Caco-2 (cell line): ENCODE measurements at places on chromosomes 7 and 10.

- H3K4me3 ChIP-seq: no peak overlapping the region
- no peaks in the 10 kb centered on the region for H3K36me3 ChIP-seq
Measured at GRCh38 chr7:19575909-19576557, 132.8 kb downstream of the POLR1F start.

DNA sequence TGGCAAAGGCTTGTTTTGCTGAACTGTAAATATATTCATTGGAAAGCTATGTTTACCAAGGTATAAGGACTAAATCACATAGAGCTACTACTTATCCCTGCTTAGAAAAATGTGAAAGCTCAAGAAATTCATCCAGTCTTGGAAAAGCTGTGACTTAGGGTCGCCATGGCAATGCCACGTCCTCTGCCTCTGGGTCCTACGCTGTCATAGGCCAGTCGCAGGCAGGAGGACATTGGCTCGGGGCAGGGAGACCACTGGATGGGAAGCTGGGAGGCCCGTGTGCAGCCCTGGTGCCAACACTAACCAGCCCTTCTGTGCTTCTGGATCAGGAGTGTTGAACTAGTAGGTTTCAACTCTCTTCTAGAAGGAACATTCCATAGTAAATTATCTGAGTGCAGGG lies 67.3 kb upstream of the PDZD8 start:
- no peak overlapping the region for H3K27ac ChIP-seq
- no peaks in the 10 kb centered on the region for H3K36me3 ChIP-seq
- no peaks in the 10 kb centered on the region for H3K4me1 ChIP-seq
- H3K27me3 ChIP-seq: no peaks in the 10 kb centered on the region

GRCh38 chr10:58565271-58565670 lies 52.6 kb downstream of the BICC1 start:
- no peak overlapping the region for H3K4me3 ChIP-seq
- no peak for DNase-seq
- H3K36me3 ChIP-seq: peaks cover 3% of the 10 kb centered on the region; the same call in 1 of the 2 replicates
- H3K27ac ChIP-seq: peak overlapping the region; percentile 34
- H3K4me1 ChIP-seq: peaks cover 6% of the 10 kb centered on the region; the same call in 1 of the 2 replicates

DNA sequence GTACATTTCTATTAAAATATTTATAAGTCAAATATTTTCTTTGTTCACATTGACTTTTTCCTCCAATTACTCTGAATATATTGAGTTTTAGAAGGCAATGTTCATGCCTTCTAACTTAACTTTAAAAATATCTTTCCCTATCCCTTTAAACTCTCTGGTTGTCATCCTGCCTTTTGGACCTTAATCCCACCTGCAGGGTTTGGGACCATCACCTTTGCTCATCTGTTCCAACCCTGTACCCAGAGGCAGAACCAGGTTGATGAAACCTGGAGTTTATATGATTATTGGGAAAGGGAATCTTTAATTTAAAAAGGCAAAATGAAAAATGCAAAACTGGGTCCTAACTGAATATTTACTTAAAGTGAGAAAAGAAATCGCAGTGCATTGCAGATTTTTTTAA lies 24.8 kb downstream of the NEUROD6 start:
- DNase-seq: no peak
- H3K27ac ChIP-seq: no peak overlapping the region
- H3K36me3 ChIP-seq: no peaks in the 10 kb centered on the region
- no peak overlapping the region for H3K4me3 ChIP-seq
- no peaks in the 10 kb centered on the region for H3K27me3 ChIP-seq
